ENCODE measurements at places on chromosomes 13 and 19.

GRCh38 chr19:401866-402511 is 7.0 kb downstream of the C2CD4C start:
- no peak for DNase-seq

DNA sequence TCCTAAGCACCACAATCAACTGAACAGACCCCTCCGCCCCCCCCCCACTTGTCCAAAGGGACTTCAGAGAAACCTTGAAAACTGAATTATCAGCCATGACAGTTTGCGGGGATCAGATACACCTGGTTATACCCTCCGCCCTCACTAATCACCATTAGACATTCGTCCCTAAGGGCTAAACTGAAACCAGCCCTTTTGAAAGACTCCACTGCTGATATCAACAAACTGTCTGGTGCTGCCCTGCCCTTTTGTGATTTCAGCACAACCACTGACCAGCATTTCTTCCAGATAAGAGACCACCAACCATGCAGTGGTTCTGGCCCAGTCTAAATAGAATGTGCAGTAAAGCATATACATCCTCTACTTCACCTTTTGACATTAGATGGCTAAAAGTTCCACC is 1422.9 kb downstream of the EFNB2 start:
- DNase-seq = no peak

DNA sequence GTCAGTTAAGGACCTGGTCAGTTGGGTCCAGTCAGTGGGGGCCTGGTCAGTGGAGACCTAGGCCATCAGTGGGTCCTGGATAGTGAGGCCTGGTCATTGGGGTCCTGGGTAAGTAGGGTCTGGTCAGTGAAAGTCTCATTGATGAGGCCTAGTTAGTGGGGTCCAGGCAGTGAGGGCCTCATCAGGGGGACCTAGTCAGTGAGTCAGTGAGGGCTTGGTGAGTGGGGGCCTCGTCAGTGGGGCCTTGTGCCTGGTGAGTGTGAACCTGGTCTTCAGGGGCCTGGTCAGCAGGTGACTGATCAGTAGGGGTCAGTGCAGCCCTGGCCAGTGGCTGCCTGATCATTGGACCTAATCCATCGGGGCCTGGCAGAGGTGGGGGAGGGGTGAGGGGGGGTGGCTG is 42.6 kb upstream of the TPM4 start:
- DNase-seq = no peak

DNA sequence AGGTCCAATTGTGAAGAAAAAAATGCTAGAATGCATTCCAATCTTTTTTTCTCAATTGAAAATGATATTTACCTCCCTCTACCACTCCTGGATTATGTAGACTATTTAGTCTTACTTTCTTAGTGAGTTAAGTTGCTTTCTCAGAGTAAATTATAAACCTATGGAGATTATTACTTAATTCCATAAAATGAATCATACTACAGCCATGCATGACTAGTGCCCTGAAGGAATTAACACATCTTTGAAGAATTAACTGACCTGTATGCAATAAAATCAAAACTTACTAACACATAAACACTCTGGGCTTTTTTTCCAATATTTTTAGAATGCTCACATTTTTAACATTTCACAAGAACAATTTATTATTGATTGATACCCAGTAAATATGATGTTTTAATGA is 379.4 kb upstream of the DACH1 start:
- DNase-seq = peak; percentile 21

- no peak for DNase-seq
Observed at GRCh38 chr19:18193388-18194180, 566 bp downstream of the MPV17L2 start.

- DNase-seq = no peak
Observed at GRCh38 chr13:67106502-67107057, 123.6 kb downstream of the PCDH9 start.

Data from fibroblast of skin of back (primary cell).